ENCODE measurements at places on chromosomes 7 and 10.

GRCh38 chr10:80436446-80437098, 17.5 kb upstream of the TSPAN14 start:
- no peak for DNase-seq

DNA sequence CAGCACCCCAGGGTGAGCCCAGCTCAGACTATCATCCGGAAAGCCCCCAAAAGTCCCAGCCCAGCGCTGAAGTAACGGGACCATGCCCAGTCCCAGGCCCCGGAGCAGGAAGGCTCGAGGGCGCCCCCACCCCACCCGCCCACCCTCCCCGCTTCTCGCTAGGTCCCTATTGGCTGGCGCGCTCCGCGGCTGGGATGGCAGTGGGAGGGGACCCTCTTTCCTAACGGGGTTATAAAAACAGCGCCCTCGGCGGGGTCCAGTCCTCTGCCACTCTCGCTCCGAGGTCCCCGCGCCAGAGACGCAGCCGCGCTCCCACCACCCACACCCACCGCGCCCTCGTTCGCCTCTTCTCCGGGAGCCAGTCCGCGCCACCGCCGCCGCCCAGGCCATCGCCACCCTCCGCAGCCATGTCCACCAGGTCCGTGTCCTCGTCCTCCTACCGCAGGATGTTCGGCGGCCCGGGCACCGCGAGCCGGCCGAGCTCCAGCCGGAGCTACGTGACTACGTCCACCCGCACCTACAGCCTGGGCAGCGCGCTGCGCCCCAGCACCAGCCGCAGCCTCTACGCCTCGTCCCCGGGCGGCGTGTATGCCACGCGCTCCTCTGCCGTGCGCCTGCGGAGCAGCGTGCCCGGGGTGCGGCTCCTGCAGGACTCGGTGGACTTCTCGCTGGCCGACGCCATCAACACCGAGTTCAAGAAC, 1.1 kb downstream of the VIM start:
- DNase-seq, result peak; percentile 89

GRCh38 chr10:5583525-5584175, 58.9 kb downstream of the CALML3 start:
- no peak for DNase-seq

GRCh38 chr10:79071396-79071923, 2.7 kb downstream of the ZMIZ1 start:
- no peak for DNase-seq

GRCh38 chr7:34128762-34129161, 223.4 kb downstream of the BMPER start:
- DNase-seq, result no peak

- no peak for DNase-seq
Observed at GRCh38 chr10:71729161-71729636, 9.6 kb upstream of the C10orf105 start.

GRCh38 chr10:59997827-59998525, 91.6 kb upstream of the CCDC6 start:
- no peak for DNase-seq

- DNase-seq, result no peak
Observed at GRCh38 chr10:119250641-119251314, 43.4 kb downstream of the GRK5 start.

DNA sequence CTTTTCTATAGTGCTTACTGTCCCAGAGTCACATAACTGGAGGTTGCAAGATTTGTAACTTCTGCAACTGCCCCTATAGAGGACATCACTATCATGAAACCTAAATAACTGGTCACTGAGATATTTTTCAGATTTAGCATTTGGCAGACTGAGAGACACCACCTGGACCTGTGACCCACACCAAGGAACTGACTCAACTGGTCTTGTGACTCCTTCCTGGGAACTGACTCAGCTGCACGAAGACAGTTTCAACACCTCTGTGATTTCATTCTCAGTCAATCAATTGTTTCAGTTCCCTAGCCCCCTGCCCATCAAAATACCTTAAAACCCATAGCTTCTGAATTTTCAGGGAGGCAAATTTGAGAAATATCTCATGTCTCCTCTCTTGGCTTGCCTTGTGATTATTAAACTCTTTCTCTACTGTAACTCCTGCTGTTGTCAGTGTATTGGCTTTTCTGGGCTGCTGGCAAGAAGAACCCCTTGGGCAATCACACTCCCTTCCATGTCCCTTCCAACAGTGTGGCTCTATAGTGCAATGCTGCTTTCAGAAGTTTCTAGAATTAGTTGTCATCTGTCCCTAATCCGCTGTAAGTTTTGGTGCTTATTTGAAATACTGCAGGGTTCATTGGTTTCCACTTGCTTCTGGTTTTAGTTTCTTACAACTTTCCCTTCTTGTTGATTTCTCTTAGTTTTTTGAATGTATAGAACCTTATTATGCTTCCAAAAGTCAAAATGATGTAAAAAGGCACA, 127.8 kb upstream of the ADCY1 start:
- DNase-seq, result no peak

DNA sequence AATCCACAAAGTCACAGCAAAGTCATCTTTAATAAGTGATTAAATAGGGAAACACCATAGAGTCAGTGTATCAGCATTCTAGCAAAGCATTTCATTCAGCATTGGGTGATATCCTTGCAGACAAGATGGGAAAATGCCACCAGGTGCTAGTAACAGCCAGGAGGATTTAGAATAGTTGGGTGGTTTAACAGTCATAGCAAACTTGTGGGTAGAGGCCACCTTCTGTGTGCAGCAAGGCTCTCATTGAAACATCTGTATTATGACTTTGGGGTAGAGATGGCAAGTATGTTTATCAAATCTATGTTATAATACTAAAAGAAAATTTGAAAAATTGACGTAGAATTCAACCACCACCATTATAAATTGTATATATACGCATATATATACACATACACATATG, 26.4 kb upstream of the ADO start:
- DNase-seq, result no peak

DNA sequence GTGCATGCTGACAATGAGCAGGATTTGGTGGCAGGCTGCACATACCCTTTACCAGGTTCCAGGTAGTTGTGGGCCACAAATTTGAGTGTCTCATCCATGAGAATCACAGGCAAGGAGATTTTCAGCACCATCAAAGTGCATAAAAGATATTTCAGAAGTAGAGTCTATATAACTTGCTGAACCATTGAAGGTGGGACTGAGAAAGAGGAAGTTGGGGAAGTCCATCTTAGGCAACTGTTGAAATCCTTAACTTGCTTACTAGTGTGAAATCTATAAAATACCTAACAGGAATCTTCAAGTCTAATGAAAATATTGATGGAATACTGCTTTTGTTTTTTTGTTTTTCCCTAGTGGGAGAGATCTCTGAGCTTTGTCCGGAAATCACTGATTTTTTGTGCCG, 325.1 kb upstream of the PLXDC2 start:
- DNase-seq, result no peak

DNA sequence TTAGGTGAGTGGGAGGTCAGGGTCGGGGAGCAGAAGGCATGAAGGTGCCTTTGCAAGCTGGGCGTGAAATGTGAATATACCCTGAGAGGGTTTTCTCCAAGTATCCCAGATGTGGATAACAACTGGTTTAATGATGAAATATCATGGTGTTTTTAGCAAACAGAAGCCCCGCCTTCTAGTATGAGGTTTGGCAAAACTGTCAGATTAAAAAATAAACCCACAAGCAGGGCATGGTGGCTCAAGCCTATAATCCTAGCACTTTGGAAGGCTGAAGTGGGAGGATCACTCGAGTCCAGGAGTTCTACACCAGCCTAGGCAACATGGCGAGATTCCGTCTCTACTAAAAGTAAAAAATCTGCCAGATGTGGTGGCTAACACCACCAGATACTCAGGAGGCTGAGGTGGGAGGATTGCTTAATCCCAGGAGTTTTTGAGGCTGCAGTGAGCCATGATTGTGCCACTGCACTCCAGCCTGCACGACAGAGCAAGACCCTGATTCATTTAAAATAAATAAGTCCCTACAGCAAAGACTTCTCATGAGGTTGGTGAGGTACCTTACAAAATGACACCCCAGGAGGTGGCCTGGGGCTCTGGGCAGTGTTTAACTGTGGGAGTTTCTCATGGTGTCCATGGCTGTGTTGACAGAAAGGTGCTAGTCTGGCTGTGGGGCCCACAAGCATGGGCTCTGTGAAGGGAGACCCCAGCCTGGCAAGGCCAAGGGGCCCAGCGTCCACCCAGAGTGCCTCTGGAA, 6.7 kb upstream of the PWWP2B start:
- no peak for DNase-seq

DNA sequence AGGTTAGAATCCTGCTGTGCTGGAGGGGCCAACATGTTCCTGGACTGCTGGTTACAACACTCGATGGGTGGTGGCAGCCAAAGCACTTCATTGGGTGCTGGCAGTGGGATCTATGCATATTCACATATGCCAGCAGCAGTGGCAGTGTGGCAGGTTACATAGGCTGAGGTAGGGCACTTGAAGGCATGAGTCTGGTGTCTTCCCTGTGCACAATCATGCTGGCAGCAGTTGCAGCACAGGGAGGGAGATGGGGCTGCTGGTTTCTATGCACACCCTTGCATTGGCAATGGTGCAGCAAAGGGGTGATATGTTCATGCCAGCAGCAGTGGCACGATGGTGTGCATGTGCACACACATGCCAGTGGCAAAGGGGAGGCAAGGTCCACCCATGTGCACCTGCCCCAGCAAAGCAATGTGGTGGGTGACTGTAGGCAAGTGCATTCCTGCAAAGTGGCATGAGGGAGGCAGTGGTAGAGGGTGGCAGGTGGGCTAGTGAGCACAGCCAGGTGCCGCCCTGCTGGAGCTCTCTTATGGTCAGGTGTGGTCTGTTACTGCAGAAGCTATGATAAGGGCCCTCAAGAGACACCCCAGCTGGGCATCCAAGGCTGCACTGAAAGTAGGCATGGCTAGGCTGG, 356.2 kb upstream of the STEAP1 start:
- no peak for DNase-seq

- DNase-seq, result no peak
Observed at GRCh38 chr10:110408203-110408871, 89.4 kb upstream of the DUSP5 start.

DNA sequence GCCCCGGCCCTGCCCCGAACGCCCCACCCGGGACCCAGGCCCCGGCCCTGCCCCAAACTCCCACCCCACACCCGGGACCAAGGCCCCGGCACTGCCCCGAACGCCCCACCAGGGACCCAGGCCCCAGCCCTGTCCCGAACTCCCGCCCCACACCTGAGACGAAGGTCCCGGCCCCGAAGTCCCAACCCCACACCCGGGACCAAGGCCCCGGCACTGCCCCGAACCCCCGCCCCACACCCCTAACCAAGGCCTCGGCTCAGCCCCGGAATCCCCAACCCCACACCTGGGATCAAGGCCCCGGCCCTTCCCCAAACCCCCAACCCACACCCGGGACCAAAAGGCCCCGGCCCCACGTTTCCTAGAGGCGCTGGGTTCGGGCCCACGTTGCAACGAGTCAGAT, 1.1 kb upstream of the LARP4B start:
- no peak for DNase-seq

GRCh38 chr7:114081606-114082425, 163.0 kb upstream of the PPP1R3A start:
- no peak for DNase-seq

DNA sequence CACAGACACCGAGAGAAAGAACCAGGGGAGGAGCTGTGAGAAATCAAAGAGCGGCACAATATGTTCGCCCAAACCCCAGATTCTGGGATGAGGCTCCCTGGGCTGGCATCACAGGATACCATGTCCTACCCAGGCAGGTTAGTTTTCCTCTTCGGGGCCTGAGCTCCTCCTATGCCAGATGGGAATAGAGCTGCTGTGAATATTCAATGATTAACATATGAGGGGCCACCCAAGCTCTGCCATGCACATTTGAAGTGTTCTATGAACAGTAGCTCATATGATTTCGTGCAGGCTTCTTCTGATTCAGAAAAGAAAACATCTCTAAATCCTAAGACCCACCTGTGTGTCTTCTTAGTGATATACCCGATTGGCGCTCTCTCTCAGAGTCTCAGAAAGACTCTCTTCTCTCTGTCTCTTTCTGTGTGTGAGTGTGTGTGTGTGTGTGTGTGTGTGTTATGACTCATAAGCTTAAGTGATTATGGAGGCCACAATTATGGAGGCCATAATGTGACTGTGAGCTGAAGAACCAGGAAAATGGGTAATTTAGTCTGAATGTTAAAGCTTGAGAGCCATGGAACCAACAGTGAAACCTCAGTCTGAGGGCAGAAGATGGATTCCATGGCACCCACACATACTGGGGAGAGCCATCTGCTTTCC, 220.5 kb downstream of the KLF6 start:
- no peak for DNase-seq

- DNase-seq, result no peak
Observed at GRCh38 chr7:82805527-82805960, 357.1 kb downstream of the PCLO start.

- no peak for DNase-seq
Observed at GRCh38 chr10:77251297-77252013, 386.2 kb downstream of the KCNMA1 start.

DNA sequence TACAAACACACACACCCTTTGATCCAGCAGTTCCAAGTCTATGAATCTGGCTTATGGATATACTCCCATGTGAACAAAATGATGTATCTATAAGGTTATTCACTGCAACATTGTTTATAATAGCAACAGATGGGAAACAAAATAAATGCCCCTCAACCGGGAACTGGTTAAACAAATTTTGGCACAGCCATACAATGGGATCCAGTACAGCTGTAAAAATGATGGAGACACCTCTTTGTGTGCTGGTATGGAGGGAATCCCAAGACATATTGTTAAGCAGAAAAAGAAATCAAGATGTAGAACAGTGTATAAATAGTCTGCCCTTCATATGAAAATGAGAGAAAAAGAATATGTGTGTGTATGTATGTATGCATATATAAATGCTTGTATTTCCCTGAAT, 155.5 kb downstream of the SNX10 start:
- DNase-seq, result no peak

DNA sequence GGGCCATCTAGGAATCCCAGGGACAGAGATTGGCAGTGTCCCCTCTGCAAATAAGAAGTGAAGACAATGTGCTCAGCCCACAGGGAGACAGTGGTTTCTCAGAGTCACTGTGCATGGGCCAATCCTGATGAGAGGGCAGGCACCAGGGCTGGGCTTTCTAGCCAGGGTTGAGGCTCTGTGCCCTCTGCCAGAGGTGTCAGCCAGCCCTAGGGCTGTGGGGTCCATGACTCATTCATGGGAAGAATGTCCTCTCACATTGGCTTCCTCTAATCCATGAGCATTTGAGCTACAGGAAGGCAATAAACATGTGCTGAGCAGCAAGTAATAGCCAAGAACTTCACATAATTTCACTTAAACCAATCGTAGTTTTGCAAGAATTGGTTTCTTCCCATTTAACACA, 482.0 kb upstream of the MGMT start:
- DNase-seq, result no peak

GRCh38 chr7:129615018-129615417, 3.5 kb downstream of the NRF1 start:
- no peak for DNase-seq

- no peak for DNase-seq
Observed at GRCh38 chr10:102083541-102083940, 18.4 kb downstream of the HPS6 start.
